ENCODE measurements at places on chromosomes 7 and 10. TPM values are rescaled to one million over a fixed set of nuclear protein-coding genes. Genes with fewer than 3 reads are reported as not detected.

ADCY1 gene
- 9.5 TPM for total RNA-seq

A1CF gene
- total RNA-seq: not detected

NAT16 gene
- total RNA-seq: not detected

SLC29A3 gene
- 1.4 TPM for total RNA-seq

ATXN7L1 gene
- total RNA-seq: 24.6 TPM

PKD2L1 gene
- not detected for total RNA-seq

LRRC17 gene
- total RNA-seq: 3.1 TPM

UCMA gene
- not detected for total RNA-seq

C10orf105 gene
- not detected for total RNA-seq

HOXA13 gene
- 0.56 TPM for total RNA-seq

STAG3 gene
- total RNA-seq: 0.36 TPM

NYAP1 gene
- 3.6 TPM for total RNA-seq

NUTM2B gene
- total RNA-seq: 1.2 TPM

ACBD7 gene
- not detected for total RNA-seq

OR13A1 gene
- total RNA-seq: 0.14 TPM

AGAP5 gene
- total RNA-seq: 12.9 TPM

FBXO24 gene
- 1.1 TPM for total RNA-seq

RPEL1 gene
- not detected for total RNA-seq

APBB1IP gene
- 6.7 TPM for total RNA-seq

TMEM196 gene
- total RNA-seq: 0.06 TPM

STX1A gene
- total RNA-seq: 2.2 TPM

LIPJ gene
- not detected for total RNA-seq

WIPF3 gene
- total RNA-seq: 4.7 TPM

CHN2 gene
- 9.1 TPM for total RNA-seq

CYP2E1 gene
- 1.1 TPM for total RNA-seq

CARD11 gene
- 4.0 TPM for total RNA-seq

GLI3 gene
- 18.0 TPM for total RNA-seq

TRIM74 gene
- total RNA-seq: 1.9 TPM

PDZD7 gene
- total RNA-seq: 0.61 TPM

SPDYE2B gene
- total RNA-seq: not detected

CREB5 gene
- 2.7 TPM for total RNA-seq

ZPBP gene
- not detected for total RNA-seq

MMRN2 gene
- 44.2 TPM for total RNA-seq

ST7 gene
- total RNA-seq: 30.0 TPM

ZSCAN21 gene
- total RNA-seq: 11.9 TPM

TRIL gene
- 17.1 TPM for total RNA-seq

LOXL4 gene
- total RNA-seq: 0.61 TPM

CDHR1 gene
- 0.53 TPM for total RNA-seq

PTPRN2 gene
- 16.2 TPM for total RNA-seq

BUB3 gene
- 86.6 TPM for total RNA-seq

SPAM1 gene
- not detected for total RNA-seq

ZRANB1 gene
- 23.0 TPM for total RNA-seq

PRSS37 gene
- not detected for total RNA-seq

SH2D4B gene
- not detected for total RNA-seq

EFCAB10 gene
- total RNA-seq: not detected

CPEB3 gene
- total RNA-seq: 9.6 TPM

CNPY1 gene
- not detected for total RNA-seq

ASAH2B gene
- 4.6 TPM for total RNA-seq

NOS3 gene
- 15.9 TPM for total RNA-seq

AKR1D1 gene
- not detected for total RNA-seq

FAM237B gene
- not detected for total RNA-seq

IQUB gene
- 3.9 TPM for total RNA-seq

AGMO gene
- 0.34 TPM for total RNA-seq

ATG9B gene
- 0.38 TPM for total RNA-seq

CRHR2 gene
- not detected for total RNA-seq

AKR1E2 gene
- total RNA-seq: 0.97 TPM

HTRA1 gene
- total RNA-seq: 167 TPM

SLC18A3 gene
- not detected for total RNA-seq

EBLN1 gene
- not detected for total RNA-seq

All from adrenal gland (tissue), 19 donors.